NCI-H748 treated with DMSO at 0.1 percent for 48 hours (cell line): ENCODE measurements at places on chromosomes 4 and X.

- DNase-seq, result no peak
Observed at GRCh38 chr4:162392946-162393345, 229.1 kb upstream of the FSTL5 start.

GRCh38 chr4:79296768-79297428 is 29.0 kb downstream of the NAA11 start:
- DNase-seq, result no peak

GRCh38 chr4:74942251-74942917 is 9.5 kb downstream of the PARM1 start:
- DNase-seq, result no peak

DNA sequence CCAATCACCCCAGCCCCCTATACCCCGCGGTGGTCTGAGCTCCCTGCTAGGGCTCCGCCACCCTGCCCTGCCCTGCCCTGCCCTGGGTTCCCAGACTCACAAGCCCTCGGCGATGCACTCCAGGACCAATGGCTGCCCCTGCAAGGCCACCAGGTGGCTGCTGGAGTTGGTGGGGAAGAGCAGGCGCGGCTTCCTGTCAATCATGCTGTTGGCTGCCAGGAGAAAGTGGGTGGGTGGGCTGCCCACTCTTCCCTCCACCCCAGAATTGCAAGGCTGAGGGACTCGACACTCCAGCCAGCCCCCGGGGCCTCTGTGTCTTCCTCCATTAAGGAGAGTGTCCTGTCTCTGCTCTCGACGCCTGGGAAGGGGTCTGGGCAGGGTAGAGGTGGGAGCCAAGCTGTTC is 15.7 kb downstream of the L1CAM start:
- no peak for DNase-seq

GRCh38 chr4:158826882-158827281 is 58.1 kb downstream of the FNIP2 start:
- DNase-seq, result no peak

DNA sequence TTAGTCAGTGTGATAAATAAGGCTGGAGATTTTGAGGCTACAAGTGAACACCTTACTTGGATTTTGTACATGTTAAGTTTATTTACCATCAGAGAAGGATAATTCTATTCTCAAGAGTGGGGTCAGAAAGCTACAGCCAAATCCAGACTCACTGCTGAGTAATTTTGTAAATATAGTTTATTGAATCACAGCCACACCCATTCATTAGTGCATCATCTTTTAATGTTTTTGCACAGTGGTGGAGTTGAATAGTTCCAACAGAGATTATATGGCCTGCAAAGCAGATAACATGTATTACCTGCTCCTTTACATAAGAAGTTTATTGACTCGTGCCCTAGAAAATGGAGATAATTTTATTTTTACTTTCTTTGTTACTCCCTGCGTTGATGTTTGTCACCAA is 60.4 kb downstream of the PCDH18 start:
- DNase-seq, result peak; percentile 78

GRCh38 chrX:38805432-38806389 is 4.5 kb downstream of the MID1IP1 start:
- DNase-seq, result peak; percentile 50

DNA sequence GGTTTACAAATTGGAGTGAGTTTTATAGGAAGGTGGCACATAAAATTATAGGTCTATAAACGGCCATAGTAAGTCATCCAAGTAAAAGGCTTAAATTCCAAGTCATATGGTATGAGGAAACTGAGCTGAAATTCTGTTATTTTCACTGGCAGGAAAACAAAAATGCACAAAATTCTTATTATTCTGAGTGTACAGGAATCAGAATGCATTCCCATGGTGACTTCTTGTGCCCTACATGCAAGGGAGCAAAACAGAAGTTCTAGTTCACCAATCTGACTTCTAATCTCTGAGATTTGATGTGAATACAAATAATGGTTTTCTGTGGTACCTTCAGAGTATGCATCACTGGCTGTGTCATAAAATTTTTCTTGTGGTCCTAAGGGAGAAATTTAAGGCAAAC is 102.9 kb downstream of the CLCN4 start:
- no peak for DNase-seq
